ENCODE measurements at places on chromosomes 2 and 18.

- peak; percentile 74 for DNase-seq
Observed at GRCh38 chr2:48812416-48812815, 56.9 kb upstream of the LHCGR start.

GRCh38 chr2:184646593-184646992 is 48.3 kb downstream of the ZNF804A start:
- DNase-seq: no peak

DNA sequence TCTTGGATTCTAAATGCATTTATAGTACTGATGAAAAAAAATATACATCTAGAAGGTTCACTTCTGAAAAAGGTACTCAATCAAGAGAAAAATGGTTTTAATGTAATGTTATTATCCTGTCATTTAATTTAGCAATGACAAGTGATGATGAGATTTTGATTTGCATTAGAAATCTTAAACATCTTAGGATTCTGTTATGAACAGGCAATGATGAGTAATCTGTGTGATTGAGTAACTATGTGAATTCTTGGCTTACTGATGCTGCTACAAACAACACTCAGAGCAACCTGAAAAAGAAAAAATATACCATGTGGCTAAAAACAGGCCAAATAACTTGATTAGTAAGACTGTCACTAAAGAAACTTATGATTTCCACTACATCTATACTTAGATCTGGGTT is 30.1 kb downstream of the RBKS start:
- DNase-seq: no peak

DNA sequence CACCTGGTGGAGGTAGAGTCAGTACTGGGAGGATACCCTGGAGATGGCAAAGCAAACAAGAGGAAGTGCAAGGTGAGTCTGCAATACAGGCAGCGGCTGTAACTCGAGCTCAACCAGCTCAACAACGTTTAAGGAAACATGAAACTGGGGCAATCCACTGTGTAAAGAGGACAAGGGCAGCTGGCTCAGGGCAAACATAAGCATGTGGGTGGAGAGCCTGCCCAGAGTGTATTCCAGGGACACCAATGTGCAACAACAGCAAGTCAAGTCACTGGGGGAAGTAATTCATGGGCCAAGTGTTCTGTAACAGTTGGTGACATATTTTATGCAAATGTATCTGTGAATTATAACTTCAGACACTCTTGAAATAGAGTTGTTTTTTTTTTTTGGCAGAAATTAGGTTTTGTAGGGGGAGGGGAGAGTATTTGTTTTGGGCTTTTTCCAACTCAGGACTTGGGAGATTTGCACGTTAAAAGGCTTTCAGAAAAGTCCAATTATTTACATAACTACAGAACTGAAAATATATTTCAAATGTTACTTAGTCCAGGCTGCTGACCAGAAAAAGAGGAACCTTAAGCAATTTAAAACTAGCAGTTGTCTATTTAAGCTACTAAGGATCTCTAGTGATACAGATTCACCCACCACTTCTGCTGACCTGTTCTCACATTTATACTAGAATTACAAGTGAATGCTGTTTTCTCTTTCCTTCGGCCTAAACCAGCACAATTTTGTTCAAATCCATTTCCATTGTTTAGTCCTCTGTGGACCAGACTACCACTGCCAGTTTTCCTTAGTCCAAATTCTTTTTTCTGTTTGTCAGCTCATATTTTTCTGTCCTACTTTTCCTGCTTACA is 18.6 kb downstream of the NRXN1 start:
- peak; percentile 42 for DNase-seq

GRCh38 chr2:17191223-17191622 is 327.0 kb downstream of the RAD51AP2 start:
- no peak for DNase-seq

- DNase-seq: no peak
Observed at GRCh38 chr2:108910541-108911396, 78.3 kb downstream of the EDAR start.

DNA sequence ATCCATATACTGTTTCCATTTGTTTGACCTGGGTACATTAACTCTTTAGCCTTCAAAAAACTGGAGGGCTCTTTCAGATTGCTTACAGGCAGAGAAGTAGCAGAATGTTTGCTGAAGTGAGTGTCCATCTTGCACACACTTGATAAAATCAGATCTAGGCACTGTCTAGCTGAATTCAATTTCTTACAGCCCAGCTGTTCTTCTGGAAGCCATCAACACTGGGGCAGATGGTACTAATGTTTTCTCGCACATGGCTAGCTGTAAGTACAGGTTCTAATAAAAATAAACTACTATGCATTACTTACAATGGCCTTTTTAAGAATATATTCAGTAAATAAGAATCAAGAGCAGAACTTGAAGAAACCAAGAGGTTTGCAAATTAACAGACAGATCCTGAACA is 175.9 kb downstream of the NBAS start:
- no peak for DNase-seq

DNA sequence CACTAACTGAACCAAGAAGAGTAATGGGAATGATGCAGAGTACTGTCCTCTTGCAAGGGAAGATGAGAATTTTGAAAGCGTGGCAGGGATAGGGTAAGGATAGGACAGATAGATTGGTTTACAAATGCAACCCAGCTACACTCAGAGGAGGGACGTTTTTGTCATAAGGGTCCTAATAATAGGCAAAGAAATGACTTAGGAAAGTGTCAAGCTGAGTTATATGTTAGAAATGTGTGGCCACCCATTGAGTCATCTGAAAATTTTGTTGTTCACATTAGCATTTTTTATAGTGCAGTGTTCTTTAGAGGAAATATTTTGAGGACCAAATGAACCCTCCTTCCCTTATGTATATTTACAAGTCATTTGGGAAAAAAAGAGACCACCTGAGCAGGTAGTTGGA is 137.5 kb downstream of the PHLPP1 start:
- no peak for DNase-seq

DNA sequence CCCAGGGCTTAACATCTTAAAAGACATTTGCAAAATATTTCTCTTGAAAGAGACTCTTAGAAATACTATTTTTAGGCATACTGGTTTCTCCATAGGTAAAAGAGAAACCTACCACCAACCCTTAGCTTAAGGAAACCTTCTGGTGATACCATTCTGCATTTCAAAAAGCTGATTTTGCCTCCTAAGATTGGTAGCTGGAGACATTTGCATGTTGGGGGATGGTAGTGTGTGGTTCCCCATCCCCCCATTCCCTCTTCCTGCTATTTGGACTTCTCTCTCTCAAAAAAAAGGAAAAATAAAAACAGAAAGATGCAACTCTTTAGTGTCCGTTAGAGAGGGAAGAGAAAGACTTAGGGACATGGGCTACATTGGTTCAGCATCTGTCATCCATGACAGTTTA is 4.2 kb downstream of the LRRTM1 start:
- DNase-seq: no peak

DNA sequence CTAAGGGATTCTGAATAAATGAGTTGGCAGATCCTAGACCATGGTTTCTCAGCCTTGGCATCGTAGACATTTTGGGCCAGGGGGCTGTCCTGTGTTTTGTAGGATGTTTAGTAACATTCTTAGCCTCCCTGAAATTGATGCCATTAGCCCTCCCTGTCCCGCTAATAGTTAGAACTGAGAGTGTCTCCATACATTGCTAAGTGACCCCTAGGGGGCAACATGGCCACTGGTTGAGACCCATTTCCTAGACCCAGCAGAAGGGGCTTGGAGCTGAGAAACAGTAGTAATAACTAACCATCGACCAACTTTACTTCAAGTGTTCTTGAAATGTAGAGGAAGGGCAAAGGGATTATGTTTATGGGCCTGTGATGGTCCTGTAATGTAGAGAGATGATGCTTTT is 40.8 kb downstream of the KCMF1 start:
- DNase-seq: peak; percentile 35

DNA sequence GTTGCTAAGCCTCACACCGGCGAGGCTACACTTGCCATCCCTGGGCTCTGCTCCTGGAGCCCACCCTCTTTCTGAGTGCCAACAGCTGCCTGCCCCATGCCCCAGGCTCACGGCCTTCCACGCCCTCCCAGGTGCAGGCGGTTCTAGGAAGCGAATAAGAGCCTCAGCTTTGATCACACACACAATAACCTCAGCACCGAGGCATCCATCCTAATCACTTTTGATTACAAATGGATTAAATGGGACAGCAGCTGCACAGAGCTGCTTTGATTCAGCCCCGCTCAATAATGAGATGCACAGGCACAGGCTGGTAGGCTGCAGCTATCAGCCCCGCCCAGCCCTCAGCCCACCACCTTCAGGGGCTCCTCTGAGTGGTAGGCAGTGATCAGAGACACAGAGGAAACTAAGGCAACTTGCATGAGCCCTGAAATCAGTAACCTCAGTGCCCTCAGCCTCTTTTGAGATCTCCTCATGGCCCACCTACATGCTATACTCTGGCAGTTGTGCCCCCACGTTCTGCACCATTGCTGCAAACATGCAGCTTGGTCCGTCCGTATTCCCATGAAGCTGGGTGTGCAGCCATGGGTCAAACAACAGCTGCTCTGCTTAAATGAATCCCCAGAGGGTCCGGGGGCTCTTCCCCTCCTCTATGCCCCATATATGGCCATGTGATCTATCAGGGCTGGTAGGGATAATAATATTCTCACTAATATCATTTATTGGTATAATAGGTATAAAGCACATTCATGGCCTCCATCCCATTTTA is 171.4 kb downstream of the SETBP1 start:
- no peak for DNase-seq

- no peak for DNase-seq
Observed at GRCh38 chr2:278927-279320, 9.0 kb downstream of the ALKAL2 start.

DNA sequence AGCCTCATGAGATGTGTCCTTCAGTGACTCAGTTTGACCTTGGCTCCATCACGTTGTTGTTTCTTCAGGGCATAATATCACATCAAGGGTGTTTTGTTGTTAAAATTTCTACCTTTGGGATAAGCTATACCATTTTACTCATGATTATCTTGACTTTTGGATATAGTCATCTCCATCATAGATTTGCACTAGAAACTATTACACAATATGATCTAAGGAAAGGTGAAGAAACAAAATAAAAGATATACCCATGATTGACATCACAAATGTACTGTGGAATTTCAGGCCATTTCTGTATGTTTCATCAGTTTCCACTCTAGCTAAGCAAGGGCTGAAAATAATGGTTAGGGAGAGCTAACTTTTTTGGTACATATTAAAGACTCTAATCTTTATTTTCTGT is 24.7 kb upstream of the FAM171B start:
- no peak for DNase-seq

- DNase-seq: no peak
Observed at GRCh38 chr18:8828798-8829197, 123.4 kb downstream of the MTCL1 start.
